T-cell (primary cell): ENCODE measurements at places on chromosomes 11 and 22.

GRCh38 chr11:18012122-18012905, 533 bp downstream of the SERGEF start:
- no peak for DNase-seq

- no peak for DNase-seq
These were observed 30.9 kb upstream of the WNT7B start for GRCh38 chr22:46007848-46008261.

DNA sequence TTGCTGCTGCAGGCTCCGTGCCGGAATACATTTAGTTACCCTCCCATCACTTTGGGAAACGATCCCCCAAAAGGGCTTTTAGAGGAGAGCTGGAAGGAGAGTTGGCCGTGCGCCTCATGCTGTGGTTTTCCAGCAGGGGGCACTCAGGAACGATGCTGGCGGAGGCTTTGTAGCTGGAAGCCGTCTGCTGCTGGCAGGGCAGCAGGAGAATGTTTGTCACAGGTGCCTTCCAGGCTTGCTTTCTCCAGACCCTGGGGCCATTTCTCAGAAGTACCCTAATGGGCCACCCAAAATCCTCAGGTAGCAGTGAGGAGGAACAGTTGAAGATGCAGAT, 30.0 kb upstream of the CABP7 start:
- peak; percentile 30 for DNase-seq

DNA sequence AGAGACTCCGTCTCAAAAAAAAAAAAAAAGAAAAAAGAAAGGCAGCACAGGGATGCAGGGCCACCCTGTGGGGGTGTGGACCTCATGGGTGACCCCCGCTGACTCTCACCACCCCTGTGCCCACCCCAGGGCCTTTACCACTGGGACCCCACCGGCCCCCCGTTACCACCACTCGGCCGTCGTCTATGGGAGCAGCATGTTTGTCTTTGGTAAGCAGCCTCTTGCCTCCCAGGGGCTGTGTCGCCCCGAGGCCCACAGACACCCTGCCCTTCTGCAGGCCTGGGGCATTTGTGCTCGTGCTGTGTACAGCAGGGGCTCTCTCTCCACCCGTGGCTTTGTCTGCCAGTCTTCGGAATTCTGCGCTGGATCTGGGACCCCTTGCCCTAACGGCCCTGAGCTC, 5.3 kb downstream of the LZTR1 start:
- DNase-seq: no peak

DNA sequence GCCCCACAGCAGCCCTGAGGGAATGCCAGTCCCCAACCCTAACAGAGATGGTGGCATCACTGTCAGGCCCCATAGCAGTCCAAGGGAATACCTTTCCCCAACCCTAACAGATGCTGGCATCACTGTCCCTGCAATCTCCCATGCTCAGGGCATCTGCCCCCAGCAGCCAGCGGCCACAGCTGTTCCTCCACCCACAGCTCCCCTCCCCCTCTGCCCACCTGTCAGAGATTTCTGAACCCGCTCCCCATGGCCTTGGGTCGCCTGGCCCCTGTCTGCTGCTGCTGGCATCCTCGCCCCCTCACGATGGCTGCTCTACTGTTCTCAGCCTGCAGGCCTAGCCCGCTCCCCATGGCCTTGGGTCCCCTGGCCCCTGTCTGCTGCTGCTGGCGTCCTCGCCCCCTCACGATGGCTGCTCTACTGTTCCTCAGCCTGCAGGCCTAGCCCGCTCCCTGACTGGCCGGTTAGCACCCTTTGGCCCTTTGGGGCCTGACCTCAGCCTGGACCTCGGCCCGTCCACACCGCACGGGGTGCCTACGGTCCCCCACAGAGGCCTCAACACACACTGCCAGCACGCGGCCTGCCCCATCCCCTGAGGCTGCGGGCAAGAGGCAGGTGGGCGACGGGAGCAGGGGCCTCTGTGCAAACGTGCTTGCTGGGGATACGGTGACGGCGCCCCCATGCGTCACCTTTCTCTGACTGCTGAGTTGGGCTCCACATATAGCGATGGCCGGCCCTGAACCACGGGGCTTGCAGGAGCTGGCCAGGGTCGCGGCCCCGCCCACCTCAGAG, 20.7 kb downstream of the CHID1 start:
- no peak for DNase-seq

DNA sequence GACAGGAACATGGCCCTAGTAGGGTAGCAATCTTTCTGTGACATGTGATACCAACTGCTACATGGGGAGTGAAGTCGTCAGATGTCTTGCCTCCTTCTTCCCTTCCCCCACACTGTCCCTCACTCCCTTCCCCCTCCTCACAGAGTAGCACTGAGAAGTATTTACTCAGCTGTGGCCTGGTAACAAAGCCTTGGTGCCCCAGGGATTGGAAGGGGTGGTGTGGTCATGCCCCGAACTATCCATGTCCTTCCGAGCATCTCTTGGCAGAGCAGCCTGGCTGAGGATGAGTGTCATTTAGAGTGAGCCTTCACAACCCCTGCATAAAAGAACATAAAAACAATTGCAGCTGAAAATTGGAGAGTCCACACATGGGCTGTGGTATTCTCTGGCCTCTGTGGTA, 46.1 kb downstream of the ARFGAP2 start:
- no peak for DNase-seq

GRCh38 chr22:19424186-19424500, 7.4 kb downstream of the HIRA start:
- no peak for DNase-seq

GRCh38 chr11:87463486-87464102, 425.9 kb downstream of the TMEM135 start:
- no peak for DNase-seq

DNA sequence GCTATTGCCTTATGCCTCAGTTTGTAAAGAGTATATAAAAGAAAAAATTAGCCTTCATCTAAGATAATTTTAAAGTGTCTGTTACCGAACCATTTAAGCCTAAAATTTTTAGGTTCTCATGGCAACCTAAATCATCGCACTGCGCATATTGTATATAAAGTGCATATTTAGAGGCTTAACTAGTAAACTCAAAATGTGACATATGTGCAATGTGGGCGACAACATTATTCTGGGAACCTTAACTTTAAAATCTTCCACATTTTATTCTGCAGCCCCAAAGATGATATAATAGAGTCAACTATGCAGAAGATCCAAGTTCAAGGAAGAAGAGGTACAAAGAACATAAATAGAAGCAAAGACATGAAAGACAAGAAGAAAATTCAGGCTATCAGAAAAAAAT, 23.0 kb downstream of the CELF1 start:
- no peak for DNase-seq

- no peak for DNase-seq
These were observed 148.2 kb upstream of the ARHGAP20 start for GRCh38 chr11:110860461-110860860.

- DNase-seq: no peak
These were observed 1.1 kb upstream of the CYTH4 start for GRCh38 chr22:37281195-37281594.

DNA sequence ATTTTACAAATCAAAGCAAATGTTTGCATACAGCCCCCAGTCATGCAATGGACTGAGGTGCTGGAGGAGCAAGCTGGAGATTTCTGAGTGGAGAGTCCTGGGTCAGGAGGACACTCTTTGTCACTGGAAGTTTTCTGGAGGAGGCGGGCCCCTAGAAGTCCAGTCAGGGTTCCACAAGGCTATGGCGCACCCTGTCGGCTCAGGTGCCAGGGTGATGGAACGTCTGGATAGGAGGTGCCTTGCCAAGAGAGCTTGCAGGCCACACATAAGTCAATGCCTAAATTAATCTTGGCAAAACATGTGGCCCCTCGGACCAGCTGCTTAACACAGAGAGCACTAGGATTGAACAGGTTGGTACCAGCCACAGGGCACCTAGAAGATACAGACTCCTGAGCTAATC, 174.7 kb upstream of the CADM1 start:
- no peak for DNase-seq

DNA sequence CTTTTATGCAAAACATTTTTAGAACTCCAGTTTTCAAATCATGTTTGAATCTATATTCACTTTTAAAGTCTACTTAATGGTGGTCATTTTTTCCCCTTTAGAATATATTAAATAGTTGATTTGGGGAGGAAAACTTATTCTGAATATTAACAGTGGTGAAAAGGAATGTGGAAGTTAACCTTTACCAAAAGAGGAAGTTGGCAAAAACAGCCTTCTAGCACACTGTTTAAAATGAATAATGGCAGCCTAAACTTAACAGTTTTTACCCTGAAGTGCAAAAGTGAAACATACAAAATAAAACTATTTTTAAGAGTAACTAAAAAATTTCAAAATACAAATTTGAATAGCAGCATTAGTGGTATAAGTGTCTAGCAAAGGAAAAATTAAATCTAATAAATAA, 86.4 kb downstream of the GRK3 start:
- DNase-seq: no peak

- no peak for DNase-seq
These were observed 64.5 kb upstream of the NECTIN1 start for GRCh38 chr11:119793335-119793984.

DNA sequence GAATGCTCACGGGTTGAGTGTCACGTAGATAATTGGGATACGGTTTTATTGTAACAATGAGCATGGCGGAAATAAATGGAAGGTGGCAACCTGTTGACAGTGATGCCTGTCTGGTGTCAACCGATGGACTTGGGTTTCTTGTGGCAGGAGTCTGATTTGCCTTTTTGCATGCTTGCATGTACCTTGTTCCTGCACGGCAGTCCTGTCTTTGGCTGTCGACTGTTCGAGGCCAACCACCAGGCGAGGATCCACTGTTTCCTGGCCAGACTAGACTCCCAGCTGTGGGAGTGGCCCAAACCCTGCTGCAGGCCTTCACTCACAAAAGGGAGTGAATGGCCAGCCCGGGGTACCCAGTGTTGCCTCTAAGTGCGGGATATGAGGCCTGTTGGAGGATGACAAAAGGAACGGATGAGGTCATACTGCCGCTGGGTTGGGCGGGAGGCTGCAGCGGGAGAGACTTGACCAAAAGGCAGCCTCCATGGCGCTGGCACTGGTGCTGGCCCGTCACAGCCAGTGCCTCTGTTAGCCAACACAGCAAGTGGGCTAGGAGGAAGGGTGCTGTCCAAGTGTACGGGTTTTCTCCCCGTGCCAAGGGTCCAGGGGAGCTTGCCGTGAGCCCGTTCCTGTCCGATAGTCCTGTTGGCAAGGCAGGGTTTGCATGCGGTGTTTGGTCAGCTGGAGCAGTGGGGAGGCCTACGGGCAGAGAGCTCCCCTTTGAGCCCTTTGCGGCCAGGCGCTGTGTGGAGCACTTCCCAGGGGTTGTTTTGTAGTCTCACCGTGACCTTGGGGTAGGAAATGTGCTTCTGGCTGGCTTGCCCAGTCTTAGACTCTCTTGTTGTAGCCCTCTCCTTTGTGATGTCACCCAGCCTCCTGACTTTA, 974 bp downstream of the DGCR8 start:
- no peak for DNase-seq

DNA sequence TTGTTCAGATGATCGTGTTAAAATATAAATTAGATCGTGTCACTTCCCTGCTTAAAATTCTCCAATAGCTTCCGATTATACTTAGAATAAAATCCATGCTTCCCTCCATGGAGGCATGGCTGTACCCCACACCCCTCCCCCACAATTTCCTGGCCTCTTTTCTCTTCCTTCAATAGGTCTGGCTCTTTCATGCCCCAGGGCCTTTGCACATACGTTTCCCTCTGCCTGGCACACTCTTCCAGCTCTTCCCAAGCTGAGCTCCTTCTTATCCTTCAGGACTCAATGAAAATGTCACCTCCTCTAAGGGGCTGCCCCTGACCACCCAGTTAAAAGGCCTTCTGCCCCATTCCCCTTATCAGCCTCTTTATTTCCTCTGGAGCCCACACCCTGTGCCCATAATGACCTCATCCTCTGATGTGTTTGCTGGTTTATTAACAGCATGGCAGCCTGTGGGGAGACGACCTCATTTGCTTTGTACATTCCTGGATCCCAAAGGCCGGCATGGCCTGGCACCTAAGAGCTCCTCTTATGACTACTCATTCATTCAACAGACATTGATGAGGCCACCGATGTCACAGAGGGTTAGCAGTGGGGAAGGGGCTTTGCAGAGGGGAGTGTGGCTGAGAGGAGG, 9.0 kb upstream of the FLRT1 start:
- DNase-seq: no peak

- no peak for DNase-seq
These were observed 5.7 kb upstream of the SIDT2 start for GRCh38 chr11:117172724-117173421.

GRCh38 chr22:30056015-30056414, 24.2 kb upstream of the HORMAD2 start:
- no peak for DNase-seq
